Stimulated activated naive CD4-positive, alpha-beta T cell (primary cell): ENCODE measurements at places on chromosomes 12 and 14.
A peak's percentile ranks its signal among the peaks of the same experiment; 100 is the strongest.

DNA sequence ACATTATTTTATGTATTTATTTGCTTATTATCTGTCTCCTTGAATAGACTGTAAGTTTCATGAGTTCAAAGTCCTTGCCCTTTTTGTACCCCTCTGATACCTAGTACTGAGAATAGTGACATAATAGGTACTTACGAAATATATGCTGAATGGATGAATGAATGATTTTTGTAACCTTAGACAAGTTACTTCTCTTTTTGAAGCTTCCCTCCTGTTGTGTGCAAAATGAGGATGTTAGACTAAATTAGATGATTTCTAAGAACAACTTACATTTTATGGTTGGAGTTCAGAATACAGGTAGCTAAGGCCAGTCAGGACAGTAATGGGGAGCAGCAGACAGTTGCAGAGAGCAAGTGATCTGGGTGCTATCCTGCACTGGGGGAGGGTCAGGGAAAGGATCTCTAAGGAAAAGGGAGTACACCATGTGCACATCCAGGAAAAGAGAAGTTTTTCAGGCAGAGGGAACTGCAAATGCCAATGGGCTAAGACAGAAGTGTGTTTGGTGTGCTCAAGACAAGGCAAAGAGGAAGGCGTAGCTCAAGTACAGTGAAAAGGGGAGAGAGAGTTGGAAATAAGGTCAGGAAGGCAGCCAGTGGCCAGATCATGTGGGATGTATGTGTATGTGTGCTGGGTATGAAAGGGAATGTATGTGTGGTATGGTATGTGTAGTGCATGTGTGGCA is 59.4 kb upstream of the AMIGO2 start:
- no peak for DNase-seq

GRCh38 chr14:73787486-73788316 is 63.9 kb upstream of the PTGR2 start:
- DNase-seq: no peak

GRCh38 chr12:118553856-118554504 is 177.6 kb downstream of the SUDS3 start:
- DNase-seq: no peak

GRCh38 chr12:15049461-15050153 is 76.8 kb downstream of the PDE6H start:
- DNase-seq: no peak

- DNase-seq: no peak
Observed at GRCh38 chr14:103820382-103820781, 27.0 kb downstream of the PPP1R13B start.

DNA sequence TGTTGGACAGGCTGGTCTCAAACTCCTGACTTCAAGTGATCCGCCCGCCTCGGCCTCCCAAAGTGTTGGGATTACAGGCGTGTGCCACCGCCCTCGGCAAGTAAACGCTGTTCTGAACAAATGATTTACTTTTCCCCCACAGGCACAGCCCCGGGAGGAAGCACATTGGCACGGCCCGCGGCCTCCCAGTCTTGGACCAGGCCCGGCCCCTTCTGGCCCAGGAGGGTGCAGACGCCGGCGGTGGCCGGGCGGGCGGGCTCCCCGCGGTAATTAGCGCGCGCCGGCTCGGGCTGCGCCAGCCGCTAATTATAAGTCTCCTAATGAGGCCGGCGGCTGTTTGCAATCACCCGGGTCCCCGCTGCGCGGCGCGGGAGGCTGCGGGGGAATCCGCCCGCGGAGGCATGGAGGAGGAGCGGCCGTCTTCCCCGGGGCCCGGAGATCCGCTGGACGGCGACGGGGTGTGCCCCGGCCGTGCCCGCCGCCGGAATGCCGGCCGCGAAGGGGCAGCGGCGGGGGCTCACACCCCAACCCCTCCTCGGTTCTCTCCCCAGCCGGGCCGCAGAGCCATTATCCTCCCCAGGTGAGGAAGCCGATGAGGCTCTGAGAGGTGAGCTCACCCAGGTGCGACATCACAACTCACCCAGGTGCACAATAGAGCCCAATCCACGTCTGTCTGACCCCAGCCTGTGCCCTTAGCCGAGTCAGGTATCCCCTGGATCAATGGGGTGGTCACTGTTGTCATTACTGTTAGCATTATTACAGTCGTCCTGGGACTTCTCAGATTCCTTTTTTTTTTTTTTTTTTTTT is 3.3 kb upstream of the POP5 start:
- DNase-seq: peak; percentile 35

GRCh38 chr14:61466249-61466904 is 145.0 kb downstream of the PRKCH start:
- no peak for DNase-seq

- no peak for DNase-seq
Observed at GRCh38 chr14:88559852-88560251, 3.0 kb upstream of the ZC3H14 start.

- no peak for DNase-seq
Observed at GRCh38 chr14:57732463-57733285, 133.2 kb downstream of the SLC35F4 start.

DNA sequence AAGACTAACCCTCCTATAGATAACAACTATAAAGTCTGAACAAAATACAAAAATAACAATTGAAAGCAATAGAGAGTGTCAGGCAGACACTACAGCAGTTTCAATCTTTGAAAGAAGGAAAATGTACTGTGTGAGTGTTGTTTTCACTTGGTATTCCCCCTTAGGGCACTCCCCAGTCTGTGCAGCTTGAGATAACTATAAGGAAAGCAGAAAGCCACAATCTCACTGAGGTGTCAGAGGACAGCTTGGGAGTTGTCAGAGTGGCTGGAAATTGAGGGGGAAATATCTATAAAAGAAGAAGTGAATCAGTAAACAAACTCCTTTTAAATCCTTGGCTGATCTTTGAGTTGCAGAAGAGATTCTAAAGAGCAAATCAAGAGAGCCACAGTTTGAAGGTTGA is 364.8 kb downstream of the NELL2 start:
- no peak for DNase-seq

- DNase-seq: no peak
Observed at GRCh38 chr12:116459011-116459875, 99.9 kb upstream of the MAP1LC3B2 start.
